ENCODE measurements at places on chromosomes 16 and 17. TPM values are rescaled to one million over a fixed set of nuclear protein-coding genes. Genes with fewer than 3 reads are reported as not detected.

MYL4 gene
- 0.23 TPM for total RNA-seq

GRIN2A gene
- total RNA-seq = not detected

CD79B gene
- total RNA-seq = not detected

UBTF gene
- 34.1 TPM for total RNA-seq

NLRC3 gene
- under 0.01 TPM for total RNA-seq

STX4 gene
- 29.7 TPM for total RNA-seq

VMO1 gene
- total RNA-seq = not detected

C16orf96 gene
- not detected for total RNA-seq

TMEM100 gene
- total RNA-seq = 0.23 TPM

TMEM204 gene
- 4.8 TPM for total RNA-seq

SULT1A3 gene
- total RNA-seq = 3.1 TPM

ALOXE3 gene
- total RNA-seq = not detected

CACNG4 gene
- not detected for total RNA-seq

MARVELD3 gene
- not detected for total RNA-seq

CD300H gene
- not detected for total RNA-seq

CFAP97D1 gene
- not detected for total RNA-seq

MT1E gene
- total RNA-seq = 79.6 TPM

STH gene
- not detected for total RNA-seq

EVPLL gene
- total RNA-seq = not detected

AATF gene
- 27.7 TPM for total RNA-seq

CTRB2 gene
- total RNA-seq = not detected

GPR142 gene
- not detected for total RNA-seq

All from smooth muscle cell of the umbilical artery (primary cell).